ENCODE measurements at places on chromosomes 12 and 14.

DNA sequence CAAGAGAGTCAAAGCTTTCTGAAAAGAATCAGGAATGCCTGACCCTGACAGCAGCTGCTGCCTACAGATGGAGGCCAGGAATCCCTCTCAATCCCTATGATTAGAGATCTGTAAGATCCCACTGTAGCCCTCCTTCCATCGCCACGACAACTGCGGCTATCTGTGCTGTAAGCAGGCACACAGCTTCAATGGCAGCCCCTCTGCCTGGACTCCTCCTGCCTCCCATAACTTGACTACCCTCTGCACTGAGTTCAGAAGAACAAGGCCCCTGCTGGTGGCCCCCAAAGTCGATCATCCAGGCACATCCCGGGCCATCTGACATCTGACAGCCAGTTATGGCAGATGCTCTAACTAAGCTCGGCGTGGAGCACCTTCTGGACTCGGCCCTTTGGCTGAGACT is 2.9 kb downstream of the CLMN start:
- DNase-seq, result no peak

GRCh38 chr12:92139634-92140150 is 6.0 kb downstream of the BTG1 start:
- DNase-seq, result no peak

DNA sequence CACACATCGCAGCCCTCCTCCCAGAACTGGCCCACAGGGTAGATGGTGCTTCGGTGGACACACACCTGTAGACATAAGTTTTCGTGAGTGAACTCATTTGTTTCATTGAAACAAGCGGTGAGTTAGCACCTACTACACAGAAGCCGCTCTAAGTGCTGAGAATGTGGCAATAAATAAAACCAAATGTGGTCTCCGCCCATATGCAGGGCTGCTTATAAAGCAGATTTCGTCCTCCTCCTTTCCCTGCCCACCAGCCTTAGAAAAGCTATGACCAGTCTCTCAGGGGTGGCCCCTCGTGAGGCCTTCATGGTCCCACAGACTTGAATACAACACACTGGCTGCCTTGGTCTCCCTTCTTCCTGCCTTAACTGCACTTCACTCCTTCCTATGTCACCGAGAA is 31.1 kb upstream of the ANO2 start:
- DNase-seq, result no peak

GRCh38 chr12:49296836-49297694 is 2.1 kb downstream of the PRPH start:
- DNase-seq, result no peak

DNA sequence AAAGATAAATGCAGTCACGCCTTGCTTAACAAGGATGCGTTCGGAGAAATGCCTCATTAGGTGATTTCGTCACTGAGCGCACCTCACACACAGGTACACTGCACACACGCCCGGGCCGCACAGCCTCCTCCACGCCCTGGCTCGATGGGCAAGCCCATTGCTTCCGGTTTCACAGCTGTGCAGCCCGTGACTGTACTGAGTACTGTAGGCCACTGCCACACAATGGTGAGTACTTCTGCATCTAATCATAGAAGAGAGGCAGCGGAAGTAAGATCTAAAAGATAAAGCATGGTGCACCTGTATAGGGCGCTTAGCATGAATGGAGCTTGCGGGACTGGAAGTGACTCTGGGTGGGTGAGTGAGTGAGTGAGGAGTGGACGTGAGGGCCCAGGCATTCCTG is 4.3 kb downstream of the RIMBP2 start:
- no peak for DNase-seq

- no peak for DNase-seq
Measured at GRCh38 chr14:22540811-22541360, 48.1 kb downstream of the DAD1 start.

- DNase-seq, result no peak
Measured at GRCh38 chr14:48936362-48936761, 649.8 kb downstream of the RPS29 start.

DNA sequence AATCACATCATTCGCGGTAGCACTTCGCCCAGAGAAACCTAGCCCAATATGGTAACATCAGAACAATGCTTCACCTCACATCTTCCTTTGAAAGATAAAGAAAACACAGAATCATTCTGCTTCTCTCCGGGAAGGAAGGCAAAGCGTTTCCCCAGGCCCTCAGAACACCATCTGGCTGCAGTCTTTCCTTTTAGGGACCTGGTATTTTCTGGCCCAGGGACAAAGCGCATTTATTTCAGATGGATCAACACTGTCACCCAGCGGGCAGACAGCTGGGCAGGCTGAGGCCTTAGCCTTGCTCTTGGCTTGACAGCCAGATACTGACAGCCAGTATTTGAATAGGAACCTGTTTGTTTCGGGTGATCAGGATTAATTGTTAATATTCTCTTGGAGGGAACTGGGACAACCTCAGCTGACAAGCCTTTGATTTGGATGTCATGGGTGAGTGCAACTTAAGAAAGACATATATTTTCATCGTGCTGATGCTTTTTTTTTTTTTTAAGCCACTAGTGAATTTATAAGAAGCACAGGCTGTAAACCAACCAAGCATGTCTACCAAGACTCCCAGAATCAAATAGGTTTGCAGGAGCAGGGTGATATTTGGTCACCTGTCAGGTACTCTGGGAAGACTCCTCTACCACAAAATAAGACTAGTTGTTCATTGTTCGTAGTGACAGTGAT is 118.9 kb downstream of the VEZT start:
- no peak for DNase-seq

GRCh38 chr14:20609215-20610001 is 18.2 kb upstream of the RNASE12 start:
- peak; percentile 65 for DNase-seq

- no peak for DNase-seq
Measured at GRCh38 chr14:54727929-54728328, 161.0 kb downstream of the SAMD4A start.

- DNase-seq, result no peak
Measured at GRCh38 chr14:21518725-21519124, 7.4 kb downstream of the SALL2 start.

DNA sequence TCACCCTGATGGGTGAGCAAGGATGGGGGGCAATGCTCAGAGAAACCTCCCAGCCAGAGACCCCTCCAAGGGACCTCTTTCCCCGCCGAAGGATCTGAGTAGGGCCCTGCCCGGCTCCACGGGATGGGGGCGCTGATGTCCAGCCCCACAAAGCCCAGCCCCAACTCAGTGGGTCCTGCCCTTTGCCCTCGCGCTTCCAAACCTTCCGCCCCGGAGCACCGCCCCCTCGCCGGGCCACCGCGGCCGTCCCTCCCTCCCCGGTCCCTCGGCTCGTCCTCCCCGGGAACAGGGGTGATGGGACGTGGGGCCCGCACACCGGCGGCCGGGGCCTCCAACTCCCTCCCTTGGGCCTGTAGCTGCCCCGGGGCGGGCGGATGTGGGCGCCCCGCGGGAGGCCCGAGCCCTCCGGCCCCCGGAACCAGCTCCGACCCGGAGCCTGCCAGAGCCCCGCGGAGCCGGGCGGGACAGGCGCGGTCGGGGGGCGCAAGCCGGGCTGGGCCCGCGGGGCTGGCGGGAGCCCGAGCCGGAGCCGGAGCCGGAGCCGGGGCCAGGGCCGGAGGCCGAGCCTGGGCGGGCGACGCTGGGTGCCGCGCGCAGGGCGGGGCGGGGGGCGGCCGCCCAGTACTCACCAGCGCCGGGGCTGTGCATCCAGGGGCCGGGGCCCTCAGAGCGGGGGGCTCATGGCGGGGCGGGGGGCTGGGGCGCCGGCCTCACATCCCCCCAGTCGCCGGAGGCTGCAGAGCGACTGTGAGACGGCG is 386 bp downstream of the HDAC7 start:
- DNase-seq, result no peak

GRCh38 chr14:31894351-31894750 is 182.8 kb upstream of the ARHGAP5 start:
- DNase-seq, result no peak

- no peak for DNase-seq
Measured at GRCh38 chr12:58204071-58204470, 262.7 kb downstream of the ATP23 start.

DNA sequence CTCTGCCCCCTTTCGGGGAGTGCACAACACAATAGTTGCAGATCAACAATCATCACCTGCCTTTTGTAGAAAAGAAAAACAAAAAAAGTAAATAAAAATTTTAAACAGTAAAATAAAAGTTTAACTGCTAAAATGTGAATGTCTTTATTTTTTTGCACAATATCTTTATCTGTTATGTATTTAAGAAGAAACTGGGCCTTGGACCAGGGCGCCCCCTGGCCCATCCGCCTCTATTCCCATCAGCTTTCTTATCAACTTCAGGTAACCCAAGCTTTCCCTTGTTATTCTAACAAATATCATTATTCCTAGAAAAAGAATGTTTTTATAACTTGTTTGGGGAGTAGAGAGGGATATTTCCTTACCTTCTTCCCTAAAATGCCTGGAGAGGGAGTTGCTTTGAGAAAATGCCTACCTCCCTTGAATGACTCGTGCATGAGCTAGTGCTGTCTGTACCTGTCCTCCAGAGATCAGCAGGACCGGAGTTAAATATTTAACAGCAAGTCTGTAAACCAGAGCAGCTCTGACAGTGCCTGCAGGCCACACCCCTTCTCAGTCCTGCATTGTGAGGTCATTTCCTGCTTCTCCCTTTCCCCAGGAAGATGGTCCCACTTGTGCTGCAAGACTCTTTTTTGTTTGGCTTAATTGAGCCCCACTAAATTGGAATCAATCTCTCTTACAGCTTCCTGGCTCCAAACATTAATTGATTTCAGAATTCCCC is 192.8 kb upstream of the RGS6 start:
- DNase-seq, result no peak

DNA sequence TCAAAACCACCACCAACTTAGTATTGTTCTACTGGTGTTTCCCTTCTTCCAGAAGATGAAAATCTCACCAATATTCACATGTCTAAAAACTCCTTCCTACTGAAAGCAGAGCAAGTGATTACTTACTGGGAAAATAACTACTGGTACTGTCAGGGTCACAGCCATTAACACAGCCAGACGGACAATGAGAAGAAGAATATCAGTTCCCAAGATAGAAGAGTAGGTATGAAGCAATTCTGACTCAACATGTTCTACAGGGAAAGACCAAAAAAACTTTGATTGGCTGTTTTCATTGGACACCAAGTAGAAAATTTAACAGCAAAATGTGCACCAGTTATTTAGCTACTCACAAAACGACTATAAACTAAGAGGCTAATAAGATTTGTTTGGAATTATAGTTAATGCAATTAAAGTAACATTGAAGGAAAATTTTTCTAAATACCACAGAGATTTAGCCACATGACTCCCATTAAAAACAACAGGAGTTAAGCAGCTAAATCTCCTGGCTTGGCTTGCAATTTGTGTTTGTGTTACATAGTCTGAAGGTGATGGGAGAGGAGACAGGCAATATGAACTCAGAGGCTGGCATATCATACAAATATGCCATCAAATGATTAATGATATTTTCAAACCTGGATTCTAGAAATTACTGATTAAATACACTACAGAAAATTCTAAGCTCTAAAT is 9.5 kb downstream of the SLC38A2 start:
- DNase-seq, result no peak

GRCh38 chr12:118034429-118035189 is 18.1 kb downstream of the RFC5 start:
- no peak for DNase-seq

DNA sequence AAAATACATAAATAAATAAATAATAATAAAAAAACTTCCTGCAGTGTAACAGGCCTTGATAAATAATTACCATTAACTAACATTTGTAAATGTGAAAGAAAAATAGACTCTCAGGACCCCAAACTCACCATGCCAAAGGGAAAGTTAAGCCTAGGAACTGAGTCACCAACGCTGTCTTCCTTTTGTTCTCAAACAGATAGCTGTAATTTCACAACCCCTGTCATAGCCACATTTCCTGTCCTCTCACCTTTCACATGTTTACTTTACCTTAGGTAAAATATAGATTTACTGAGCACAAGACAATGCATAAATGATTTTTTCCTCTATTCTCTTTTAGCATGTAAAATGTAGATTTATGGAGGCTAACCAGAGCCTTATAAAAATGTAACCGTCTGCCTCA is 35.9 kb upstream of the CHST11 start:
- no peak for DNase-seq

GRCh38 chr14:99586761-99587459 is 17.1 kb downstream of the CCDC85C start:
- no peak for DNase-seq

- no peak for DNase-seq
Measured at GRCh38 chr12:56753566-56753965, 1.4 kb upstream of the PRIM1 start.

- no peak for DNase-seq
Measured at GRCh38 chr12:118746960-118747359, 234.4 kb upstream of the SRRM4 start.

DNA sequence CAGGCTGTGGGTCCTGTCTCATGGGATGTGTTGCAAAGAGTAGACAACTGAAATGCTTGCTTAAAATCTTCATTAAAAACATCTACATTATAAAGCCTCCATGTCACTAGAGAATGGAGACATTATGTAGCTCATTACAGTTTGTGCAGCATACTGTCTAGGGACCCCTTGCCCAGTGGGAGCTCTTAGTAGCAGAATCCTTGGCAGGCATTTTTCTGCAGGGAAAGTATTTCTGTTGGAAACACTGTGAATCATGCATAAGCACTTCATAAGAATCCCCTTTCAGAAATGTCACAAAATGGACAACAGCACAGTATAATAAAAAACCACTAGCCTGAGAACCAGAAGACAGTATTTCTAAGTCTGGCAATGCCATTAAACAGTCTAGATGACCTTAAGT is 174.3 kb downstream of the MGAT4C start:
- DNase-seq, result no peak

DNA sequence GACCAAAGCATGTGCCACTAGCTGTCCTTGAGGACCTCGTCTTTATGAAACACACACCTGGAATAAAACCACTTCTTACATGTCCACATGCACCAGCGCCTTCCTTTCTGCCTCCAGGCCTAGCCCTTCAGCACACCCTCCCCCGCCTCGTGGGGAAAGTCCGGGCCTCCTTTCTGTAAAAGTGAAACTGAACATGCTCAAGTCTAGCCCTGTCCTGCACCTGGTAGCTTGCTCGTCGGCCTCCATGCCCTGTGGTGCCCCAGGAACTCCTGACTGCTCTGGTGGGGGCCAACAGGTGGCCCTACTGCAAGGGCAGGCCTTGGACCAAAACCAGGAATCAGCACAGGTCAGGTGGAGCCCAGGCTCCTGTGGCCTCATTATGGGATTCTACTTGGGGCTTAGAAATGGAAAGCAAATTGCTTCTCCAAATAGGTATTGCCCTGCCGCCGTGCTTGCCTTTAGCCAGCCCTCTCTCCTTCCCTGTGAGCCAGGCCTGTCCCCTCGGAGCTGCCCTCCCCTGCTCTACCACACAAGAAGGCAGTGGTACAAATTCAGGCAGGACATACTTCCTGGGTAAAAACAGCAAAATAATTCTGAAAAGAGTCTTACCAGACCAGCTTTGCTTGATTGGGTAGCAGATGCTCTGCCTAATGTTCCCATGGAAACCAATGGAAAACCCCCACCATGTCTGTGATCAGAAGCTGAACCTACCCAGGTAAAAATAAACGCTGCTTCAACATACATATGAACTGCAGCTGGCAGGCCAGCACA is 43.5 kb downstream of the ERH start:
- DNase-seq, result no peak

- DNase-seq, result no peak
Measured at GRCh38 chr12:62686938-62687337, 220.3 kb downstream of the MON2 start.

- no peak for DNase-seq
Measured at GRCh38 chr12:61525331-61525730, 734.9 kb upstream of the USP15 start.
